Right lobe of liver (tissue), 6 donors: ENCODE measurements at places on chromosomes 6 and 20. TPM values are rescaled to one million over a fixed set of nuclear protein-coding genes. Genes with fewer than 3 reads are reported as not detected.

Gene OR2B6
- total RNA-seq = not detected

Gene SLC16A10
- total RNA-seq = 11.0 TPM

Gene GPR6
- not detected for total RNA-seq

Gene FABP7
- total RNA-seq = not detected

Gene CLIC5
- total RNA-seq = 0.18 TPM

Gene HTR1B
- total RNA-seq = not detected

Gene CTCFL
- total RNA-seq = 0.50 TPM
